ENCODE measurements at places on chromosomes 5 and 9.

DNA sequence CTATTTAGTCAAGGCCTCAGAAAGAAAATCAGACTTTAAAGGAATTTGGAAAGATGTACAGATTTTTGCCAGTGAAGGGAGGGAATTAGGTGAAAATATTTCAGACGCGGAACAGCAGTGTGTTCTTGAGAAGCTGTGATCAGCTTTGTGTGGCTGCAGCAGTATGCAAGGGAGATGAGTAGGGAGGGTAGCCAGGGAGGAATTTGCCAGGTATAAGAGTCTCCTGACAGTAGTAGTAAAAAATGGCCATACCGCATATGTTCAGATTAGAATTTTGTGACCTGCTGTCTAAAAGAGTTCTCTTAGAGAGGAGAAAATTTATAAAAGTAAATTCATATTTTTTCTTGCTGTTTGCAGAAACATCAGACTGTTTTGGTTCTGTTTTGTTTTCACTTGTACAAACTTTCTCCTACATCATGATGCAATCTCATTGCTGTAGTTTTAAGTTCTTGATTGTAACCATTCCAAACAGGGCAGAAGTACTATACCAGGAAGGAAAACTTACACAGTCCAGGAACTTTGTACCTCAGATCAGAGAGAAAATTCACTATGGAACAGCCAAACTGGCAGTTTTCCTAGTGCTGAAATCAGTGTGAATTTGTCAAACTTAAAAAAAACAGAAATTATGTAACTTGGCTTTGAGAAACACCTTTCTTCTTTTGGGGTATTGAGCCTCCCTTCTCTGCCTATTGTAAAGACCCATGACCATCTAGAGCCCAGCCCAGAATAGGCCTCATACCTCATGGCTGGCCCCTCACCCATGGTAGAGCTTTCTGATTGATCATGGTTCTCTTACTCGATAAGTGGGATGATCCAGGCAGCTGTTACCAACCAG lies 78.4 kb upstream of the NR3C1 start:
- no peak for DNase-seq

DNA sequence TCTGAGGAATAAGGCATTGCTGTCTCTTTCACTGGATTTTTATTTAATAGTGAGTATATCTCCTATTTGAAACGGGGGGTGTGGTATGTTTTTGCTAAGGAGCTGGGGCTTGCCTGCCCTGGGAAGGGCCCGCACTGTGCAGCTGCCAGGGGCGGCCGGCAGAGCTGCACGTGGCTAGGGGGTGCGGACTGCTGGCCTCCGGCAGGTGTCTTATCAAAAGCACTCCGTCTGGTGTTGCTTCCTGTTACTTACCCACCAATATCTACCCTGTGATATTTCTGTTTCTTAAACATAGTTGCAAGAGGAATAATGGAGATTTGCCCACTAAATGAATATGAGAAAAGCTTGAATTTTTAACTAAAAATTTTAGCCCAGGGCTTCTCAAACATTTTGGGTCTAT lies 232.0 kb downstream of the IRX1 start:
- no peak for DNase-seq

DNA sequence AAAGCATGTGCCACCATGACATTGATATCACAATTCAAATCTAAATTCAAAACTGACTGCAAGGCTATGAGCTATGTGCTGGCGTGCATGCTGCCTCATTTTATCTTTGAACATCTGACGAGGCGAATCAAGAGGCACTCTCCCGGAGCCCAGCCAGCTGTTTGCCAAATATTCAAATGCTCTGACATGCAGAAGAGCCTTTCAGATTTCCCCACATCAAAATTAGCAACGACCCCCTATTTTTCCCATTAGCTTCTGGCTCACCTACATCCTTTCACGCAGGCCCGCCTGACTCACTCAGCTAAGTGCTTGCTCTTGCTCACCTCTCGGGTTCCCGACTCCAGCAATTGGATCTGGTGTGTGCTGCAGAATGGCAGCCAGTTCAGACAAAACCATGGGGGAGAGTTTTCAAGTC lies 159.0 kb downstream of the NR2F1-AS1 start:
- no peak for DNase-seq

GRCh38 chr5:167634432-167634831 lies 657.0 kb upstream of the WWC1 start:
- DNase-seq: no peak

DNA sequence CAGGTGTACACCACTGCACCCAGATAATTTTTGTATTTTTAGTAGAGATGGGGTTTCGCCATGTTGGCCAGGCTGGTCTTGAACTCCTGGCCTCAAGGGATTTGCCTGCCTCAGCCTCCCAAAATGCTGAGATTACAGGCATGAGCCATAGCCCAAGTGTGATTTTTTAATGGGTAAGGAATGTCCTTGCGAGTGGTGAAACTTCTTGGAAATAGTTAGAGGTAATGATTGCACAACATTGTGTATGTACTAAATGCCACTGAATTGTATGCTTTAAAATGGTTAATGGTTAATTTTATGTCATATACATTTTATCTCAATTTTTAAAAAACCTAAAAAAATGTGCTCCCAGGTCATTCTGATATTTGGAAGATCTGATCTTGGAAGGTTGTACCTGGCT lies 59.9 kb upstream of the IL6ST start:
- no peak for DNase-seq

GRCh38 chr9:107313555-107314096 lies 30.5 kb downstream of the RAD23B start:
- DNase-seq: no peak

DNA sequence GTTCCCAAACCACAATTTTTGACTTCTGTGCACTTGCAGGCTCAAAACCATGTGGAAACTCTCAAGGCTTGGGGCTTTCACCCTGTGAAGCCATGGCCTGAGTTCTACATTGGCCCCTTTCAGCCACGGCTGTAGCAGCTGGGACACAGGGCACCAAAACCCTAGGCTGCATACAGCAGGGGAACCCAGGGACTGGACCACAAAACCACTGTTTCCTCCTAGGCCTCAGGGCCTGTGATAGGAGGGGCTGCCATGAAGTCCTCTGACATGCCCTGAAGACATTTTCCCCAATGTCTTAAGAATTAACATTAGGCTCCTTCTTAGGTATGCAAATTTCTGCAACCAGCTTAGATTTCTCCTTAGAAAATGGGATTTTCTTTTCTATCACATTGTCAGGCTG lies 312.1 kb upstream of the TUSC1 start:
- DNase-seq: no peak

DNA sequence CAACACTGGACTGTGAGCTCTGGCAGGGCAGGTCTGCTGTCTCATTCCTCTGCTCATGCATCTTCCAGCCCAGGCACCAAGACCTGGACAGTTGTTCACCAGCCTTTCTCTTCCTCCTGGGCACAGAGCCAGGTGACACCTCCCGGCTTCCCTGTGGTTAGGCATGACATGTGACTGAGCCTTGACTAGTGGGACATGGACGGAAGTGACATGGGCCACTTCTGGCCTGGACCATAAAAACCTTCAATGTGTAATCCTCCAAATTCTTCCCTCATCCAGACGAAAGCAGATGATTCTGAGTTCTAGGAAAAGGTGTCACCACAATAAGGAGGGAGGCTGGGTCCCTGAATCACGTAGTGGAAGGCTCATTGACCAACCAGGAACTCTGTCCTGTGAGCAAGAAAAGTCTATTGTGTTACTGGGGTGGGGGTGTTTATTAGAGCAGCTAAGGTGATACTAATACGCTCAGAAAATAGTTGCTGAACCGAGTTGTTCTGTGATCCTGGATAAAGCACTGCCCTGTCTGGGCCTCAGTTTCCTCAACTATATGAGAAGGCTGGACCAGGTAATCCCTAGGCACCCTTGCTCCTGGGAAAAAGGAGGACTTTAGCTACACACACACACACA lies 26.6 kb upstream of the CRB2 start:
- DNase-seq: no peak

DNA sequence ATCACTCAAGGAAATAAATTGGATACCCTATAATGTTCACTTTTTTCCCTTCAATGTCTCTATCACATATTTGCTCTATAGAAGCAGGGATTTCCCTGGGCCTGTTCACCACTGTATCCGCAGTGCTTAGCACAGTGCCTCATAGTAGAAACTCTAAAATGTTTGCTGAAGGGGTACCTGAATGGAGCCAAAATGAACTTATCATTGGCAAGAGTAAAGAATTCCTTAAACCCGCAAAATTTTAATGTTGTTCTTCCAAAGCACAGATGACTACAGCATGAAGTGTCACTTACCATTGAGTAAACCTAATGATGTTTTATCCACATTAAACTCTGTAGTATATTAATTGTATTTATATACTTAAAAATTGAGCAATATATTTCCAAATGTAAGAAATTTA lies 96.1 kb downstream of the JAKMIP2 start:
- DNase-seq: no peak

DNA sequence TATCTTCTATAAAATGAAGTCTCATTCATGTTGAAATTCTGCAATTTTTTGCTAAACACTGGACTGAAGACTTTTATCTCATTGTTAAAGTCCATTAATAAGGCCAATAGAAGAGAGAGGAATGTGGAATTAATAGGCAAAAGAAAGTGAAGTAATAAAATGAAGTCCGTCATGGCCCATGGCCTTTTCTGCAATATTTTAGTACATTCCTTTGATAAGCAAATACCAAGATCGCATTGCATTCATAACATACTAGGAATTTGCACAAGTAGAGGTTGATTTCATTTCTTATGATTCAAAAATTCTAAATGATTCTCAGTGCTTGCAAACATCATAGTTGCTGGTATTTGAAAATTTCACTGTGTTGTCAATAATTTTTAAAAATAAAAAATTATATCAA lies 664.0 kb downstream of the NR2F1-AS1 start:
- no peak for DNase-seq

DNA sequence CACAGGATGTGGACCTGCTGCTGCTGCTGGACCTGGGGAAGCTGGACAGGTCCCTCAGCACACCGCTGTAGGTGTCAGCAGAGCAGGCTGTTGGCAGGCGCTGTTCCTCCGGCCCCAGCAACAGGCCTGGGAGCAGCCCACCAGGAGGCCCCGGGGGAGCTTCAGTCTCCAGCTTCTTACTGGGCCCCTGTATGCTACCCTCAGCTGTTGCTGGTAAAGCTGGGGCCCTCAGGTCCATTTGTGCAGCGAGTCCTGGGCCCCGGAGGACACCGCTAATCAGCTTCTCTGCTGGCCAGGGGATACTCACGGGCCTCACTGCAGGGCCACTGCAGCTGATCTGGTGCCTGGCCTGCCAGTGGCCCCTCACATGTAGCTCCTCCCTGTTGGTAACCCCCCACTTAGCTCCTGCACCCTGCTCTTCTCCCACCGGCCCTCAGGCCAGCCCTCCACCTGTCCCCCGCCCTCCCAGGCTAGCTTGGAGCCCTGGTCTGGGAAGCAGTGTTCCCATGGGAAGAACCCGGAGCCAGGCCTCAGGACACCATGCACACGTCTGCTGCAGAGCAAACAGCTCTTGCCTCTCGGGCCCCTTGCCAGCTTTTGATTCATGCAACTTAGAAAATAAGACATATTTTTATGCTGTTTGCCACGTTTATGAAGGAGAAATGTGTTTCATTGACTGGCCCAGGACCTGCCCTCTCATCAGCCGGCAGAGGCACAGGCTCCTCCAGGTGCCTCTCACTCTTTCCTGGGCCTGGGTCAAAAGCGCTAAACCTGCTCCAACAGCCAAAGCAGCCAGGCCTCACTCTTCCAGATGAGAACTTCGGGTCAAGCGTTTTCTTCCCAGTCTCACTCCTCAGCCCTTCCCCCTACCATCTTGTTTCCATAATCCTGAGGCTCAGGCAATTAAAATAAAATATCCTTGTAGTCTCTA lies 61.0 kb upstream of the ADAMTS2 start:
- DNase-seq: no peak

All from stimulated activated CD8-positive, alpha-beta memory T cell treated with anti-CD3 and anti-CD28 coated beads, Interleukin-12 subunit alpha, Interleukin-12 subunit beta, amount 100 ng/mL, for 4 hours (primary cell).